NCI-H2029 (cell line): ENCODE measurements at places on chromosomes 5 and 9.

- DNase-seq: no peak
Measured at GRCh38 chr9:91071184-91071990, 269.8 kb downstream of the SYK start.

DNA sequence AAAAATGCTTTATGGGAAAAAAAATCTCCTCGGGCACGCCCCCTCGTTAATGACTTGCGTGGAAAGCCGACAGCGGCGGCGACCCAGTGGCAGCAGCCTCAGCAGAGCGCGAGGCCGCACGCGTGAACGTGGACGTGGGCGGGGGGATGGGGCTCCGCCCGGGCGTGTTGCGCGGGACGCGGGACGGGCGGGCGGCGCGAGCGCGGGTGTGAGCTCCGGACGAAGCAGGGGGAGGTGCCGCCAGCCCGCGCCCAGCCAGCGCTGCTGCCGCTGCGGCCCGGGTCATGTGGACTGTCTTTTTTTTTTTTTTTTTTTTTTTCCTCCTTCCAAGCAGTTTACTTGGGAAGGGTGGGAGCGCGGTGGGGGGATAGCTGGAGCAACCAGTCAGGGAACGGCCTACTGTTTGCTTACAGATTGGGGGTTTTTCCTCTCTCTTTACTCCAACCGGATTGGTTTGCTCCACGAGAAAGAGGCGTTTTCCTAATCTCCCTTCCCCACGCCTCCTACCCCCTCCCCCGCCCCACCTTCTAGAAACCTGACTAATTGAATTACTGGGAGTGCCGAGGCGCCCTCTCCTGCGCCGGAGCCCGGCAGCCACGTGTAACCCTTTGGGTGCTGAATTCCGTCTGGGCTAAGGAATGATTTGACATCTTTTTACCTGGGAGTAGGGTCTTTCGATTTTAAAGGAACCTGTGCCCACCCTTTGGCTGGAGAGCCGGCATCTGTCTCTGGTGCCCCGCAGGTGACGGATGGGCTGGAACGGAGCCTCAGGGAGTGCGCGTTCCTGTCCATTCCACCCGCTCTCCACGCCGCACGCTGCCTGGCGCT lies 1.7 kb upstream of the EFNA5 start:
- DNase-seq: peak; percentile 98

GRCh38 chr9:120439926-120440325 lies 140.0 kb downstream of the CDK5RAP2 start:
- DNase-seq: no peak

DNA sequence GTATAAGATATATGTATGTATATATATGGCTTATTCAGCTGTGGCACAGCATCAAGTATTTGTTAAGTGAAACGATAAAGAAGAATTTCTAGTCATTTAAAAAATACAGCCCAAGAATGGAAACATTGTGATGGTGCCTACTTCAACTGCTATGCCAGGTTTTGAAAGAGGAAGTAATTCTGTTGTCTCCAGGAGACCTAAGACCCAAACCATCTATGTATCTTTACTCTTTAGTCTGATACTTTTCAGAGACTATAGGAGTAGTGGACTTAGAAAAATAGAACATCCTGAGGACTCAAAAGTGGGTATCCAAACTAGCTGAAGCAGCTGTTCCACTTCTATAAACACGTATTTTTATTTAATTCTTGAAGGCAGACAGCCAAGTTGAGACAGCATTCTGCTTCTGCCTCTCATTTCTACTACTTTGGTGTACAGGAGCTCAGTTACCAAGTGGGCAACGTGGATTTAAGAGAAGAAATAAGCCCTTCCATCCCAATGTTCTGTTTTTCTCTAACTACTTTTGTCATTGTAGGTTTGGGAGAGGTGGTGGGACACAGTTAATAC lies 110.7 kb downstream of the RPS23 start:
- DNase-seq: no peak

GRCh38 chr5:124901081-124901480 lies 154.6 kb upstream of the ZNF608 start:
- no peak for DNase-seq

DNA sequence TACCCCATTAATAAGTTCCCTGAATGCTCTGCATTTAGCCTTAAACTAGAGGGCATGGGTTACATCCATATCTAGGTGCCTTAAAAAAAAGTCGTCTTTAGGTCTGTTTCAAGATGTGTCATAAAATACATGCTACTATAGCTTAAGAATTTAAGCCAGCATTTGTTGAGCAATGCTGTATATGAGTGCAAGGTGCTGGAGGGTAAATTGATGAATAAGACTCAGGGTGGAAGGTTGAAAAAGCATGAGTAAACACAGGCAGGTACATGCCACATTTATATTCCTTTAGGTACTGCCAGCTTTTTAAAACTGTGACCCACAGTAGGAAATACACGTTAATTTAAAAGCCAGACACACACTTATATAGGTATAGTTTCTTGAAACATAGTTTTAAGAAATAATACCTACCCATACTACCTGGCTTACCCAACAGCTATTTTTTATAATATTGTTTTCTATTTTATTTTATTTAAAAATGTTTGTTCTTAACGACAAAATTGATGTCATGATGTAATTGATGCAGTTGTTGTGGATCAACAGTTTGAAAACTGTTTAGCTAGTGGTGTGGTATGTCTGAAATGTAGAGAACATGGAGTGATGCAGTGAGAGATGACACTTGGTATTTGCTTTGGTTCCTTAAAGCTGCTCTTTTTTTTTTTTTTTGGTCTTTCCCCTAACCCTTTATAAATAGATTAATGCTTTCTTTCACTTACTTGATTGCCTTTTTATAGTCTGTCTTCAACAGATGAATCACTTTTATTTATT lies 3.9 kb downstream of the HMGCR start:
- no peak for DNase-seq

DNA sequence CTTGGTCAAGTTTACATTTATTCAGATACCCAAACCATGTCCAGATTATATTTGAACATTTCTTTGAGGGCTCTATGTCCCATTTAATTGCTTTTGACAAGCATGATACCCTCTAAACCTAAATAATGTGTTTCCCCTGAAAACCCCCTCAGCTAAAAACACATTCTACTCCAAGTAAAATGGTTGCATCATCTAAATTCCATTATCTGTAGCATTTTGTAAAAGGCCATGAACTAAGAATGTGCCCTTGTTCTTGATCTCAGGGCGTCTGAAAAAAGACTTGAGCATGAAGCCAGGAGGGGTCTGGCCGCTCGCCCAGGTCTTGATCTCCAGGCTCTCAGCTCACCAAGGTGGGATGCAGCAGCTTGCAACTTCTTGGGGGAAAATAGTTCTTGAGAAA lies 53.5 kb upstream of the ERCC6L2 start:
- no peak for DNase-seq

DNA sequence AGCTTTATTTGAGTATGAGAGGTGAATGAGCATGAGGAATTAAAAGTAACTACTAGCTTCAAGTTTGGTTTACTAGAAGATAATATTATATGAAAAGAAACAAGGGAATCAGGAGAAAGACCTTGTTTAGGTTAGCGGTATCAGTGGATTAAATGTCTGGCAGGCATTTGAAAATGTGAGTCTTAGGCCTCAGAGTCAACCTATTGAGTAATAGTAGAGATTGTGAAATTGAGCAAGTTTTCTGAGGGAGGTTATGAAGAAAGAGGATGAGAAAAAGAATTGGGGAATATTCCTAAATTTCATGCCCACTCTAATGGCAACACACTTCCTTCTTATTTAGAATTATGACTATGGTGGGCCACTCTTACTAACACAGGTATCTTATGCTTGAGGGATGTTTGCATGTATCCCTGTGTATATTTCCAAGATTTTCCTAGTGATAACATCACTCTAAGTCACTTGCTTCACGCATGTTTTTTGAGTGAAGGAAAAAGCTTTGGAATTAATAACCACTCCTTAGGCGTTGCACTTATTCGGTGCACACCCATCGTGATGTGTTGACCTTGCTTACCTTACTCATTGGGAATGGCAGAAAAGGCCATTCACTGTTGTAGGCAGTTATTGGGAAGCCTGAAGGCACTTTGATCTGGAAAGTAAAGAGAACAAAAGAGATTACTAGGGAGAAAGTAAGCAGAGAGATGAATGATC lies 8.2 kb upstream of the ELL2 start:
- DNase-seq: no peak

- DNase-seq: no peak
Measured at GRCh38 chr9:129406278-129407225, 214.3 kb downstream of the C9orf50 start.

DNA sequence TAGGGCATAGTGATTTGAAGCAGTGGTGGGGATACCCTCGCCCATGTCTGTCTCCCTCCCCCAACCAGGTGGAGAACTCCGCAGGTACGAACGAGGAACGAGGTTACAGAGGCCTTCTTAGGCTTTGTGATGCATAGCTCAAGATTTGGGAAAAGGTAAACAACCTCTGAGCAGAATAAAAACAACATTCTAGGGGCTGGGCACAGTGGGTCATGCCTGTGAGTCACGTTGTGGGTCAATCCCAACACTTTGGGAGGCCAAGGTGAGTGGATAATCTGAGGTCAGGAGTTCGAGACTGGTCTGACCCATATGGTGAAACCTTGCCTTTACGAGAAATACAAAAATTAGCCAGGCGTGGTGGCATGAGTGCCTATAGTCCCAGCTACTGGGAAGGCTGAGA lies 3.6 kb upstream of the LCP2 start:
- DNase-seq: no peak

GRCh38 chr5:172584638-172585037 lies 56.4 kb upstream of the NEURL1B start:
- no peak for DNase-seq

DNA sequence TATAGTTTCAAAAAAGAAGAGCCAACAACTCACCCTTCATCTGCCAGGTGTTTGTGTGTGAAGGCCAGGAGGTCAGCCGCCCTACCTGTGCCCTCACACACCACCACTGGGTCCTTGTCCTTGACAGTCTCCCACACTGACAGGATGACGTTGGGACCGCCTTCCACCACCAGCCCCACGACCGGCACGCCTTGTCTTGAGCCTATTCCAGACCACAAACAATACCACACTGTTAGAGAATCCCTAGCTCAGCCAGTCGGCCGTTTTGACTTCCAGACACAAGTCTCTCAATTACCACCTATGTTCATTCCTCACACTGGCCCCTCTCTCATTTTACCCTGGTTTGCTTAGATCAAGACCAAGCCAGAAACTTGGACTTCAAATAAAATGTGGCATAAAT lies 66.1 kb downstream of the TRPM6 start:
- DNase-seq: no peak

GRCh38 chr5:8247049-8247899 lies 378.3 kb downstream of the MTRR start:
- DNase-seq: no peak

GRCh38 chr5:125180231-125180829 lies 433.9 kb upstream of the ZNF608 start:
- DNase-seq: no peak

- DNase-seq: no peak
Measured at GRCh38 chr9:126538550-126538949, 75.2 kb upstream of the LMX1B start.

DNA sequence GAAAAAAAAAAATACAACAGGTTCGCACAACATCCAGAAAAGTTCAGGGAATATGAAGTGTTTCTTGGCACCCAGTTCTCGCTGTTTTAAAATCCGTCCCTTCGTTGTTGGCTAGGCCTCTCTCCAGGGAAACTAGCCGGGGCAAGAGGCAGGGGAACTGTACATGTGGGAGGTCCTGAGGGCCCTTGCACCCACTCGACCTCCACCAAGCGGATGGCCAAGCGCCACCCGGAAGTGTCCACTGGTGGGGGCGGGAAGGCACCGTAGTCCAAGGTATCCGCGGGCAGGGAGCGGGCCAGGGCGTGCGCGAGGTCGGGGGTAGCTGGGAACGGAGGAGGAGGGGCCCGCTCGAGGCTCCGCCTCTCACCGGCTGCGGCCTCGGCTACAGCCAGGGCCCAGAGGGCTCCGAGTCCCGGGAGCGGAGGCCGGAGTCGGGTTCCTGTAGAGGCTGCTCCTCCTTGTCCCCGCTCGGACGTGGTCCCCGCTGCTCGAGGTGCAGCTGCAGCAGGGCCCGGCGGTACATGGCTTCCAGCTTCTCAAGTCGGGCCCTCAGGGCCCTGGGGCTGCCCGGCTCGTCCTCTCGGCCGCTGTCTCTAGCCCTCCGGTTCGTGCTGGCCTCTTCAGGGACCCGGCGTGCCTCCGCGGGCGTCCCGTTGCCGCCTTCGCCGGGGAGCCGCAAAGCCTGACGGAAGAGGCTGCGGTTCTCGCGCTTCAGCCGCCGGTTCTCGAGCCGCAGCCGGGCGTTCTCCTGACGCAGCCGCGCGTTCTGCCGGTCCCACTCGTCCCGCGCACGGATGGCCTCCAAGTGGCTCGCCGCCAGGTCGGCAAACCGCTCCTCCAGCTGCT lies 720 bp downstream of the TUSC1 start:
- DNase-seq: no peak

DNA sequence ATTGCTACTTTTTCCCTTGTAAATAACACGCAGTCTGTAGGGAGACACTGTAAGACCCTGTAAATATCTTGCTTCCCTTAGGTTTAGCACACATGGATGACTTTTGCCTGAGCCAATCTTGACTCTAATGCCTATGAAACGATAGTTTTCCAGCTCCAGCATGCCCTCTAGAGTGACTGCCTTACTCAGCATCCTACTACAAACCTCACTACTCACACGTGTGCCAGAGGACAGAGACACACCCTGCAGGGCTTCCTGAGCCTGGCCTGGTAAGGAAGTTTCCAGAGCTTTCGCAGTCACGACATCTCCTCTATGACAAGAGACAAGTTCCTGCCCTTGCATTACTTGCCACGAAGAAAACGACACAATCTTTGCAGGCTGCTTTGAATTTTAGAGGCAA lies 138.1 kb downstream of the ATPSCKMT start:
- peak; percentile 2 for DNase-seq

- no peak for DNase-seq
Measured at GRCh38 chr5:73488806-73489205, 9.4 kb upstream of the BTF3 start.

- DNase-seq: no peak
Measured at GRCh38 chr5:98784411-98784810, 10.9 kb downstream of the RGMB start.

GRCh38 chr5:10351919-10352318 lies 1.6 kb upstream of the MARCHF6 start:
- DNase-seq: no peak

DNA sequence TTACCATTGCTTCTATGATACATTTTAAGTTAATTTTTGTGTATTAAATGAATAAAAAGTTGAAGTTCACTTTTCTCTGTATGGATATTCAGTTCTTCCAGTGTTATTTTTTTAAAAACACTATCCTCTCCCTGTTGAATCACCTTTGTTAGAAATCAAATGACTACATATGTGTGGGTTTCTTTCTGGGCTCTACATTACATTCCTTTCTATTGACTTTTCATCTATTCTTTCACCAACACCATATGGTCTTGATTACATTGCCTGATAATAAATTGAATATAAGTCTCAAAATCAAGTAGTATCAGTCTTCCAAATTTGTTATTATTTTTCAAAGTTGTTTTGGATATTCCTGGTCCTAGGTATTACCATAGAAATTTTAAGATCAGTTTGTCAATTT lies 7.3 kb upstream of the RASEF start:
- DNase-seq: no peak
